ENCODE measurements at places on chromosomes 2 and 18.

- no peak for DNase-seq
Measured at GRCh38 chr2:167953776-167954175, 293.6 kb downstream of the STK39 start.

- DNase-seq, result no peak
Measured at GRCh38 chr2:71006955-71007799, 12.5 kb upstream of the TEX261 start.

GRCh38 chr18:40867459-40867858 lies 1087.6 kb upstream of the PIK3C3 start:
- DNase-seq, result no peak

- DNase-seq, result no peak
Measured at GRCh38 chr2:23791030-23791429, 135.9 kb downstream of the ATAD2B start.

DNA sequence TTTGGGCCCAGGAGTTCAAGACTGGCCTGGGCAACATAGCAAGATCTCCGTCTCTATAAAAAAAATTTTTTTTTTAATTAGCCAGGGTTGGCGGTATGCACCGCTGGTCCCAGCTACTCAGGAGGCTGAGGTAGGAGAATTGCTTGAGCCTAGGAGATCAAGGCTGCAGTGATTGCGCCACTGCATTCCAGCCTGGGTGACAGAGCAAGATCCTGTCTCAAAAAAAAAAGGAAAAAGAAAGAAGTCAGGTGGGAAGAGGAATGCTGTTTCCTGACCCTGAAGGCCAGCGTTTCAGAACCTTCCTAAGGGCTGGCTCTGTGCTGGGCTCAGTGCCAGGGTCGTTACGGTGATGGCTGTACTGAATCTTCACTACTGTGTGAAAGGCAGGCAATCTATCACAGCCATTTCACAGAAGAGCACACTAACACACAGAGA lies 35.0 kb upstream of the AGAP1 start:
- no peak for DNase-seq

DNA sequence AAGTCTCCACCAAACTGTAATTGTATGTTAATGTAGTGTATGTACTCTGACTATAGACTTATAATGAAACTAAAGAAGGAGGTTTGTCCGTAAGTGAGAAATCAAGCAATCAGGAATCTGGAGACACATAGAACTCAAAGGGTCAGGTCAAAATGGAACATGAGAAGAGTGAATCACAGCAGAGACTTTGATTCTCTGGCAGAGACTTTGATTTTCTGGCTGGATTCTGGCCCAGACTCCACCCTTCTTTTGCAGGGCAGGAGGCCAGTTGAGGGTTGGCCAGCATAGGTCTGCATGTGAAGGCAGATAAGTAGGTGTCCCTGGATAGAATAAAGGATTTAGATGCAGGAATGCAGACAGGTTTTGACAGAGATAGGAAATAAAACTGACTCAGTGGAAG lies 11.0 kb upstream of the NCKAP5 start:
- DNase-seq, result no peak

GRCh38 chr2:230254152-230254881 lies 28.8 kb downstream of the SP140 start:
- no peak for DNase-seq

DNA sequence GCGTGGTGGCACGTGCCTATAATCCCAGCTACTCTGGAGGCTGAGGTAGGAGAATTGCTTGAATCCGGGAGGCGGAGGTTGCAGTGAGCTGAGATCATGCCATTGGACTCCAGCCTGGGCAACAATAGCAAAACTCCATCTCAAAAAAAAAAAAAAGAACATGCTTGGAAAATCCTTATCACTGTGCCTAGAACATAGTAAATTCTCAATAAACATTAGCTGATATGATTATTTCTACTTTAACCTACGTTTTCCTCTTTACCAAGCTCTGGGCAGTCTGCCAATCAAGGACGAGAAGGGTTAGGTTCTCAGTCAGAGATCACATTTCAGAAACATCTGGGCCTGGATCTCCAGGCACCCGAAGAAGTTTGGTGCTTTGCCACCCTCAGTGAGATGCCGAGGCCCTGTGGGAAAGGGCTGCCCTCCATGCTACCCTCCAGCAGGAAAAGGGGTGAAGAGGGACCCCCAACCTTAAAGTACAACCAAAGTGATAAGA lies 107.7 kb downstream of the BCL11A start:
- DNase-seq, result no peak

GRCh38 chr2:24824966-24825882 lies 32.0 kb downstream of the CENPO start:
- no peak for DNase-seq

DNA sequence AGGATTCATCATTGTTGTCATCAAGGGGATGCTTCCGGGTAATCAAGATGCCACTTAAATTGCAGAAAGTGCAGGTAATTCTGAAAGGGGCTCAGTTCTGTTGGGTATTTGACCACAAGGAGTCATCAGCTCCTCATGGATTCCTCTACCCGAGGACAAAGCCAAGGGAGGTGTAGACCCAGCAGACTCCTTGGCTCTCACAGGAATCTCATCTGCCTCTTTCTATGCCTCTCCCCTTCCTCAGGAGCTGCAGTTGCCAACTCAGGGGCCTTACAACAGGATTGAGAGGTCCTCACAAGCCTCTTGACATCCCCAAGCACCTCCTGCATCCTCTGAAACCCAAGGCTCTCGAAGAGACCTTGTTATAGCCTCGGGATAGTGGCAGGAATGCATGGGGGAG lies 44.0 kb downstream of the ITGB6 start:
- DNase-seq, result no peak

- no peak for DNase-seq
Measured at GRCh38 chr2:227813562-227814353, at the start of gene CCL20. Gene CCL20 (plus strand): TSS chr2:227813842. CDS start chr2:227813912, 70 bp downstream.

DNA sequence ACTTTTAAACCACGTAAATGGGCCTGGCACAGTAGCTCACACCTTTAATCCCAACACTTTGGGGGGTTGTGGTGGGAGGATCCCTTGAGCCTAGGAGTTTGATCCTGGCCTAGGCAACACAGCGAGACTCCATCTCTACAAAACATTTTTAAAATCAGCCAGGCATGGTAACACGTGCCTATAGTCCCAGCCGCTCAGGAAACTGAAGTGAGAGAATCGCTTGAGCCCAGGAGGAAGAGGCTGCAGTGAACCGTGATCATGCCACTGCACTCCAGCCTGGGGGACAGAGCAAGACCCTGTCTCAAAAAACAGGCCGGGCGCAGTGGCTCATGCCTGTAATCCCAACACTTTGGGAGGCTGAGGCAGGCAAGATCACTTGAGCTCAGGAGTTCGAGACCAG lies 12.2 kb downstream of the ROCK1 start:
- DNase-seq, result no peak

Measured in amygdala (tissue), 56 donors.